ENCODE measurements at places on chromosomes 16 and 17.
A peak's percentile ranks its signal among the peaks of the same experiment; 100 is the strongest.

GRCh38 chr17:74379495-74380085 lies 12.3 kb downstream of the GPR142 start:
- H3K4me3 ChIP-seq, result no peak overlapping the region
- peaks cover 5% of the 10 kb centered on the region for H3K4me1 ChIP-seq
- peaks cover 3% of the 10 kb centered on the region for H3K27me3 ChIP-seq
- no peaks in the 10 kb centered on the region for H3K36me3 ChIP-seq
- DNase-seq, result peak; percentile 95

GRCh38 chr16:86512301-86512859 lies 2.1 kb downstream of the FOXF1 start:
- H3K4me3 ChIP-seq, result no peak overlapping the region
- H3K36me3 ChIP-seq, result no peaks in the 10 kb centered on the region
- no peak for DNase-seq
- peaks cover 19% of the 10 kb centered on the region for H3K4me1 ChIP-seq
- peaks cover 70% of the 10 kb centered on the region for H3K27me3 ChIP-seq
- no peak overlapping the region for H3K27ac ChIP-seq

DNA sequence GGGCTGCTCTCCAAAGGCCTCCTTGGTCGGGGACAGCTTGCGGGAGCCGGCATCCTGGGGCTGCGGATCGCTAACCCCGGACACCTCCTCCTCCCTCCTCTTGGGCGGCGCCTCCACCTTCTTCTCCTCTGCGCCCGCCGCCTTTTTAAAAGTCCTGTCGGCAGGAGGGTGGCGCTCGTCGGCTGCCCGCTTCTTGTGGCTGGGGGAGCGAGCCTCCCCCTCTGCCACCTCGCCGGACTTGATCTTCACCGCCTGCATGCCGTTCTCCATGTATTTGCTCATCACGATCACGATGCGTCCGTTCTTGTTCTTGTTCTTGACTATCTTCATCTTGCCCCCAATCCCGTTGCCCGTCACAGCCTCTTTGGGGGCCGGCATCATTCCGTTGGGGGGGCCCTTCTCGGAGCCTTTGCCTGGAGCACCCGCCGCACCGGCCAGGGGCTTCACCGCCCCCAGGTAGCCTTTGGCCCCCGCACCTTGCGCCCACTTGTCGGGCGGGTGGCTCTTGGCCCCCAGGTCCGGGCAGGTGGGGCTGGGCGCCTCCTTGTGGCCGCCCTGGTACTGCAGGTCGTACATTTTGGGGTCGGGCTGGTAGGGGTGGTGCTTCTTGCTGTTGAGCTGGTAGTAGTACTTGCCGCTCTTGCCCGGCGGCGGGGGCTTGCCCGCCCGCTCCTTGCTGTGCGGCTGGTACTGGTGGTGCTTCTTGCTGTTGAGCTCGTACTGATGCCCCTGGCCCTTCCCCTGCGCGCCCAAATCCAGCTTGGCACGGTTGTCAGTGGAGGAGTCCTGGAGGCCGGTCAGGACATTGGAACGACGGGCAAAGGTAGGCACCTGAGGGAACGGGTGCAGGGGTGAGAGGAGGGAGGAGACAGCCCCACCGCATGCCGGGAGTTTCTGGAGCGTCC lies 4.4 kb downstream of the CBX4 start:
- DNase-seq, result peak; percentile 70
- no peak overlapping the region for H3K27ac ChIP-seq
- no peaks in the 10 kb centered on the region for H3K27me3 ChIP-seq
- H3K36me3 ChIP-seq, result peaks cover 22% of the 10 kb centered on the region
- H3K4me1 ChIP-seq, result peaks cover 29% of the 10 kb centered on the region

DNA sequence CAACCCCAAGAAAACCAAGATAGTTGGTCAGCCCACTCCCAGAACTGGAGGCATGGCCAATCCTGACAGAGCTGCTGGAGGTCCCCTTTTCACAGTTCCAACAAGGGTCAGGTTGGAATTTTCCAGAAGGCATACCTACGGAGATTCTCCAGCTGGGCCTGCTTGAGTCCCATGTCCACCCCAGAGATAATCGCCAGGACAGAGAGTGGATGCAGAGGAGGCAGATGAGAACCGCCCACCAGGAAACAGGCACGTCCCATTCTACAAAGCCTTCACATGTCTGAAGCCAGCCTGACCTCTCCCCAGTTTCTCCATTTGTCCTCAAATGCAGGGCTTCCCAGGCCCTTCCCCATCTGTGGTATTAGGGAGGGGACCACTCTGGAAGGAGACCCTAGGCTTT lies 47.4 kb upstream of the SMURF2 start:
- no peak overlapping the region for H3K4me3 ChIP-seq
- H3K27me3 ChIP-seq, result no peaks in the 10 kb centered on the region
- peaks cover 58% of the 10 kb centered on the region for H3K4me1 ChIP-seq
- H3K27ac ChIP-seq, result peak overlapping the region; percentile 89
- DNase-seq, result peak; percentile 33
- no peaks in the 10 kb centered on the region for H3K36me3 ChIP-seq

DNA sequence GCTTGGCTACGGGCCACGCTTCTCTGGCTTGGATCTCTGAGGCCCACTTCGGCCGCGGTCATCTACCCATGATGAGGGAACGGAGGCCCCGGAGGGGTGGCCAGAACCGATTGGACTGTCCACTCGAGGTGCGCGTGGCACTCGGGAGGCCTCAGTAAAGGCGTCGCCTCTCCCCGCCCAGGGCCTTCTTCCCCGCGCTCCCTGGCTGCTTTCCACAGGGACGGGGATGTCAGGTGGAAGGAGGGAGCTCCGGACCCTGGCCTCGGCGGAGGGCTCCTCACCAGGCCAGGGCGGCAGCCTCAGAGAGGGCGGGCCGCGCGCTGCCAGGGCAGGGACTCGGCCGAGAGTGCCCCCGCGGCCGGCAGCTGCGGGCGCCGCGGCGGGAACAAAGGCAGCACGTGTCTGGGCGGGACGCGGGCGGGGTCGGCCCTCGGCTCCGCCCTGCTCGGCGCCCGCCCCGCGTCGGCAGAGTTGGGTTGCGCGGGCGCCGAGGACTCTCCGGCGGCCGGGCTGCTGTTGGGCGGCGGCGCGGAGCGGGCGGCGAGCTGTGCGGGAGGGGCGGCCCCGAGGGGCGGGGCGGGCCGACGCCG lies 587 bp upstream of the CDK5R1 start:
- peak; percentile 82 for DNase-seq
- peak overlapping the region; percentile 56 for H3K4me3 ChIP-seq
- peak overlapping the region; percentile 71 for H3K27ac ChIP-seq
- H3K27me3 ChIP-seq, result no peaks in the 10 kb centered on the region
- peaks cover 71% of the 10 kb centered on the region for H3K36me3 ChIP-seq

DNA sequence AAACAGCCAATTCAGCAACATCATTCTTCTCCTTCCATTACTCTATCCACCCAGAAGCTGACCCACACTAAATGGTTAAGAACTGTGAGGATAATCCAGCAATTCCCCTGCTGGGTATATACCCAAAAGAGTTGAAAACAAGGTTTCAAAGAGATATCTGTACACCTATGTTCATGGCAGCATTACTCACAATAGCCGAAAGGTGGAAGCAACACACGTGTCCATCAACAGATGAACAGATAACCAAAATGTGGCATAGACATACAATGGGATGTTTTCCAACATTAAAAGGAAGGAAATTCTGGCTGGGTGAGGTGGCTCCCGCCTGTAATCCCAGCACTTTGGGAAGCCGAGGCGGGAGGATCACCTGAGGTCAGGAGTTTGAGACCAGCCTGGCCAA lies 19.9 kb downstream of the MIS12 start:
- DNase-seq, result no peak
- H3K4me1 ChIP-seq, result peaks cover 3% of the 10 kb centered on the region
- H3K27me3 ChIP-seq, result no peaks in the 10 kb centered on the region
- H3K36me3 ChIP-seq, result peaks cover 9% of the 10 kb centered on the region
- no peak overlapping the region for H3K27ac ChIP-seq

GRCh38 chr17:6711681-6712057 lies 1.5 kb downstream of the SLC13A5 start:
- H3K27ac ChIP-seq, result no peak overlapping the region
- no peaks in the 10 kb centered on the region for H3K36me3 ChIP-seq
- no peak for DNase-seq
- peaks cover 19% of the 10 kb centered on the region for H3K4me1 ChIP-seq

- DNase-seq, result no peak
- no peaks in the 10 kb centered on the region for H3K27me3 ChIP-seq
- H3K4me1 ChIP-seq, result peaks cover 86% of the 10 kb centered on the region
- H3K4me3 ChIP-seq, result peak overlapping the region; percentile 6
- peak overlapping the region; percentile 87 for H3K27ac ChIP-seq
- H3K36me3 ChIP-seq, result peaks cover 29% of the 10 kb centered on the region
These were observed 79.5 kb downstream of the ANKRD11 start for GRCh38 chr16:89410794-89411309.
